ENCODE measurements at places on chromosomes 11 and 22. TPM values are rescaled to one million over a fixed set of nuclear protein-coding genes. Genes with fewer than 3 reads are reported as not detected.

DNA sequence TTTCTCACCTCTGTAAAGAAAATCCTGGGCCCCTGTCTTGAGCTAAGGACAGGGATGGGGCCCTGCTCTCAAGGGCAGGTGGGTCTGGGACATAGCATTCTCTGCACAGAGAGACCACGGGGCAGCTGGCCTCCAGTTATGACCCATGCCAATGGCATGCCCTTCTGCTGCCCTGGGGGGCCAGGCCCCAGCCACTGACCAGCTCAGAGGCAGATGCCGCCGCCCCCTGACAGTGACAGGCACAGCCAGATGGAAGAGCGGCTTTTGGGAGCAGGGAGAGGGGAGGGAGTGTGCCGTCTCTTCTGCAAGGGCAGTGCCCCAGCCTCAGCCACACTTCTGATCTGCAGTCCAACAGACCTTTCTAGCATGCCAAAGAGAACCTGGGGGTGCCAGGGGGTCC is 114.8 kb upstream of the NAV2 start:
- H3K4me3 ChIP-seq = no peak overlapping the region
- H3K27me3 ChIP-seq = peaks cover 5% of the 10 kb centered on the region
- no peak overlapping the region for H3K27ac ChIP-seq
- DNase-seq = no peak
- no peaks in the 10 kb centered on the region for H3K4me1 ChIP-seq
- no peaks in the 10 kb centered on the region for H3K36me3 ChIP-seq

PPFIA1 gene
- total RNA-seq = 25.3 TPM

DNA sequence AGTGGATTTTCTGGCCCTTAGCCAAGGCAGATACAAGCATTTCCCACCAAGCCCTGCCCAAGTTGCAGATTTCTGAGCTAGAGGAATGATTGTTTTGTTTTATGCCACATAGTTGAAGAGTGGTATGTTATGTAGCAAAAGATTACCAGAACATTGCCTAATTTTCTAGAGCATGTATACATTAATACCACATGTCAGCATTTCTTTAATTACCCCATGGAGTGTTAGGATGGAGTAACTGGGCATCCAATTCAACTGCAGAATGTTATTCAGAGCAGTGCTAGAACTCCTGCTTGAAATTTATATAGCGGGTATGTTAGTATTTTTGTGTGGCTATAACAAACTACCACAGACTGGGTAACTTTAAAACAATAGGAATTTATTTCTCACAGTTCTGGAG is 24.4 kb upstream of the CYP2R1 start:
- no peaks in the 10 kb centered on the region for H3K27me3 ChIP-seq
- no peak for DNase-seq
- H3K27ac ChIP-seq = no peak overlapping the region

DNA sequence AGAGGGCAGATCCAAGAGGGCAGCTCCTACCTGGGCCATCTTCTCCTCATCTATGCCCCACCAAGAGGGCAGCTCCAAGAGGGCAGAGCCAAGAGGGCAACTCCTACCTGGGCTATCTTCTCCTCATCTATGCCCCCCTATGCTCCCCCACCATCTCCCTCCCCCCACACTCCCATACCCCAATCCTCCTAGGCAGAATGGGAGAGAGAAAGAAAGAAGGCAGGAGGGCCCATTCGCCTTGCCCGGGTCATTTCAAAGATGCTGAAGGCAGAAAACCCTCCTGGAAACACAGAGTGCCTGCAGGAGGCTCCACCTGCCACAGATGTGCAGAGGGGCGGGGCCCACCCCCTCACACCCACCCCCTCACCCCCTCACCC is 78.5 kb downstream of the BUD13 start:
- H3K4me3 ChIP-seq = no peak overlapping the region
- no peak overlapping the region for H3K27ac ChIP-seq
- no peaks in the 10 kb centered on the region for H3K27me3 ChIP-seq
- no peaks in the 10 kb centered on the region for H3K4me1 ChIP-seq
- DNase-seq = no peak

GRCh38 chr22:41919357-41920224 is 4.7 kb upstream of the SHISA8 start:
- H3K4me1 ChIP-seq = peaks cover 24% of the 10 kb centered on the region
- no peak overlapping the region for H3K27ac ChIP-seq
- DNase-seq = peak; percentile 50
- H3K27me3 ChIP-seq = peaks cover 29% of the 10 kb centered on the region
- H3K36me3 ChIP-seq = no peaks in the 10 kb centered on the region

MUC5AC gene
- not detected for total RNA-seq

GRCh38 chr11:100922121-100922520 is 207.5 kb downstream of the PGR start:
- H3K27me3 ChIP-seq = no peaks in the 10 kb centered on the region
- DNase-seq = no peak
- H3K27ac ChIP-seq = no peak overlapping the region
- H3K36me3 ChIP-seq = no peaks in the 10 kb centered on the region
- no peak overlapping the region for H3K4me3 ChIP-seq

- H3K4me3 ChIP-seq = no peak overlapping the region
- no peaks in the 10 kb centered on the region for H3K36me3 ChIP-seq
- no peak for DNase-seq
- H3K27ac ChIP-seq = no peak overlapping the region
- H3K4me1 ChIP-seq = no peaks in the 10 kb centered on the region
Observed at GRCh38 chr11:60150279-60150678, 32.6 kb downstream of the MS4A6A start.

GRCh38 chr11:111663820-111664219 is 61.6 kb downstream of the SIK2 start:
- no peaks in the 10 kb centered on the region for H3K27me3 ChIP-seq
- H3K4me1 ChIP-seq = no peaks in the 10 kb centered on the region
- H3K27ac ChIP-seq = no peak overlapping the region
- H3K4me3 ChIP-seq = no peak overlapping the region
- peaks cover 10% of the 10 kb centered on the region for H3K36me3 ChIP-seq

ANO9 gene
- 78.9 TPM for total RNA-seq
